H9 (cell line): ENCODE measurements at places on chromosomes 11 and 22. TPM values are rescaled to one million over a fixed set of nuclear protein-coding genes. Genes with fewer than 3 reads are reported as not detected.
A peak's percentile ranks its signal among the peaks of the same experiment; 100 is the strongest.

- no peak for DNase-seq
Observed at GRCh38 chr22:47000888-47001287, 238.4 kb downstream of the TBC1D22A start.

DNA sequence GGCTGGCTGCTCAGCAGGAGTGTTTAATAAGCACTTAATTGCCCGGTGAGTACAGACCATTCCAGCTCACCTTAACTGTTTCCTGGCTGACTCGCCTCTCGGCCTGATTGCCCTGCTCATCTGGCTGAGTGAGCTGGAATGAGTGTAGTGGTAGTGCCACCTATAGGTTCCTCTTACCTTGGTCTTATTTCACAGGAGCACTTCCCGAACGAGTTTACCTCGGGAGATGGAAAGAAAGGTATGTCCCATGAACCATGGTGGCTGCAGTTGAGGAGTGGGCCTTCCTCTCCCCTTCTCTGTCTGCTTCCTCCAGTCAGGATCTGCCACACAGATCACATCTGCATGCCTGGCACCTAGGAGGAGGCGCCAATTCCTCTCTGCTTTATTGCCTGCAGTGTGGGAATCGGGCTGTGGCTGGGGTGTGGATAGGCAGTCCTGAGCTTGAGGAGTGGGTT, 26.7 kb downstream of the UPB1 start:
- peak; percentile 89 for DNase-seq

The HIRA gene
- 51.9 and 53.0 TPM in 2 replicates for total RNA-seq

- DNase-seq, result no peak
Observed at GRCh38 chr11:99592266-99592665, 571.5 kb downstream of the CNTN5 start.

- peak; percentile 47 for DNase-seq
Observed at GRCh38 chr11:15663777-15664218, 549.1 kb downstream of the INSC start.

- peak; percentile 82 for DNase-seq
Observed at GRCh38 chr11:9015677-9016076, 11.9 kb upstream of the NRIP3 start.

DNA sequence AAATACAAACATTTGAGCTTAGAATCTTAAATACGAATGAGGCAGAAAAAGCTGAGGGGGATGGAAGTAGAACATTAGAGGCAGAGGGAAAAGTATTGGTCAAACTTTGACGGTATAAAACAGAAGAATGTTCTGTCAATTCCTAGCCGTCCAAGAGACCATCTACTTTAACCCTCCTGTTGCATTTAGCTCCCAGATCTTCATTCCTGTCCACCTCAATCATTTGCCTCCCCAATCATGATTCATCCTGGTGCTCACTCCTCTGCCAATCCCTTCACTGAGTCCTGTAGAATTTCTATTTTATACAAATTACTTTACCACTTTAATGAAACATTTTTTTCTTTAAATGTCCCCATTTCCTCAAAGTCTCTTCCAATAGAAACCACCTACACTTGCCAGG, 28.2 kb downstream of the C2CD3 start:
- DNase-seq, result no peak

The MRGPRG gene
- total RNA-seq, result not detected in 2 replicates

- no peak for DNase-seq
Observed at GRCh38 chr11:35553831-35554230, 28.4 kb upstream of the PAMR1 start.

DNA sequence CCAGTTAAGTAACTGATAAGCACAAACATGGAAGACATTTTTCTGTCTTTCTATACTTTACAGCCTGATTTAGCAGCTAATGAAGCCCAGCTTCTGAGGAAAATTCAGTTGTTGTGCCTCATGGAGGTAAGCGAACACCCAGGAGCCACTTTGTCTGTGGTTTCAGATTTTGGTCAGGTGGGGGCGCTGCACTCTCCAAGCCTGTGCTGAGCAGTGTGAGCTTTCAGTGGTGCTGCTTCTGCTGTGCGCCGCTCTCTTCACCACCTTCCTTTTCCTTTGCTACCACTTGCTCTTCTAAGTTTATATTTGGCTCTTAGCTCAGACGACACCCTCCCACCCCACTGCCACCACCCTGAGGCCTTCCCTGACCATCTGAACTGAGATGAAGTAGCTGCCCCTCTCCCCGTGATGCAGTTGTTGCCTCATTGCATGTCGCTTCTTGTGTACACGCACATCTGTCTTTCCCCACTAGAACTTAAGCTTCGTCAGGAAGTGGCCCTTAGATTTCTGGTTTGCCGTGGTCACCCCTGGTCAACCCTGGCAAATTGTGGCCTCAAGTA, 14.0 kb downstream of the PSMD13 start:
- peak; percentile 82 for DNase-seq

GRCh38 chr11:64885367-64886286, 7.2 kb upstream of the EHD1 start:
- DNase-seq, result no peak

- no peak for DNase-seq
Observed at GRCh38 chr11:73453562-73453961, 77.4 kb downstream of the RELT start.

The UBQLNL gene
- not detected in 2 replicates for total RNA-seq

The FGF4 gene
- total RNA-seq, result 0.59 and 0.68 TPM in 2 replicates

The OR52E6 gene
- total RNA-seq, result not detected in 2 replicates

The SYT8 gene
- not detected in 2 replicates for total RNA-seq

DNA sequence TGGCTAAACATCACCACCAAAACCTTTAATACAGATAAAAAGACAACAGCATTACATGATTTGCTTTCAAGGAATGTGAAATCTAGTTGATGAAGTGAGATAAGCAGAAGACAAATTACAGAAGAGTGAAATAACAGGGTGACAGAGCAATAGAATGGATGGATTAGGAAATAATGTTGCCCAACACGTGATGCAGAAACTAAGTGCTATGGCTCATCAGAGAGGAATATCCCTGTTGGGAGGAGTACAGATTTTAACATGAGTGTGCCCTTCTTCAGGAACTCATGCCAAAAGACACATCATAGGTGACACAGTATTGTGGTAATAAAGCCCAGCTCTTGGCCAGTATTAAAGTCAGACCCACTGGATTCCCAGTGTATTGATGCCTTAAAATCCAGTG, 176.6 kb upstream of the RAG2 start:
- DNase-seq, result no peak

- DNase-seq, result no peak
Observed at GRCh38 chr11:86418917-86419316, 44.2 kb downstream of the CCDC81 start.

GRCh38 chr22:37913233-37913721, 7.2 kb downstream of the MICALL1 start:
- no peak for DNase-seq

DNA sequence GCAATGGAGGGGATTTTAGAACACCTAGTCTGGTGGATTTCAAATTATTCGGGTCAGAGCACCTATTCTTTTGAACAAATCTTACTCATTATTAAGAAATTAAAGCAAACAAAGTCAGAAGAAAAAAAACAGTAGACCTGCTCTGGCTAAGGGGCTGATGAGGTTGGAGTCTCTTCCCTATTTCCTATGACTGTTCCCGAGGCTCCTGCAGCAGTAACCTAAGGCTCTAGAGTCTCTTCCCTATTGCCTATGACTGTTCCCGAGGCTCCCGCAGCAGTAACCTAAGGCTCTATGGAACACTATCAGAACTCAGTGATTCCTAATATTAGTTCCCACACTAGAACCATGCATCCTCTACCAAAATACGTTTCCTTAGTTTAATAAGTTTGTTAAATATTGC, 607.9 kb downstream of the NTM start:
- DNase-seq, result peak; percentile 36

GRCh38 chr11:8765294-8765693, 82.7 kb downstream of the RPL27A start:
- DNase-seq, result no peak

- no peak for DNase-seq
Observed at GRCh38 chr11:121244884-121245283, 47.7 kb upstream of the SC5D start.

- DNase-seq, result no peak
Observed at GRCh38 chr11:91350931-91351330, 873.7 kb upstream of the FAT3 start.
